ENCODE measurements at places on chromosomes 2 and 18.

GRCh38 chr2:85273738-85274731 is 53.8 kb downstream of the TGOLN2 start:
- DNase-seq = no peak

DNA sequence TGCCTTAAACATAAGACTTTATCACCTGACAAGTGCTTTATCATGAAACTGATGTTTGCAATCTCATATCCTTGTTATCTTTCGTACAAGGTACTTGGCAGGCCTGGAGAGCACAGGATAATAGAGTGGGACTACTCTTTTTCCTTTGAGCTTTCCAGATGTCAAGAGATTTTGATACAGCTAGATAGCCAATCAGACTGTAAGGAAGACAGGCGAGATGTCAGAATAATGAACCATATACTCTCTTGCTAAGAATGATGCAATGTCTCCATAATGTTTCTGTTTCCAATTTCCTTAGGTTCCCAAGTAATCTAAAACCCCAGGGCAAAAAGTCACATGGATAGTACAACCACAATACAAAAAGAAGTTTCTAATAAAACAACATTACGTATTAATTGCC is 313.1 kb downstream of the PDE11A start:
- no peak for DNase-seq

DNA sequence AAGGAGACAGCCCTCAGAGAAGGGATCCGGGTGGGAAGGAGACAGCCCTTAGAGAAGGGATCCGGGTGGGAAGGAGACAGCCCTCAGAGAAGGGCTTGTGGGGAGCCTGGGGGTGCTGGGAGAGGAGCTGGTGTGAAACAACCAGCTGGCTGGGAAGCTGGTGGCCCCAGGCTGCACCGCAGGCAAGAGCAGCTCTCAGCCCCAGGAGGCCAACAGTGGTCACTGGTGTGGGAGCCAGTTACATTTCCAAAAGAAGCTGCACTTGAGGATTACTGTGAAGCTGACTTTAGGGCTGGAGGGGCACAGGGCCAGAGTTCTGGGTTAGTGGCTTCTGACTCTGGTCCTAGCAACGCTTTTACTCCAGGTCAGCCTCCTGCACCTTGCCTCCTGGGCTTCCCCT is 3.3 kb downstream of the HES6 start:
- DNase-seq = no peak

GRCh38 chr18:9989481-9989880 is 75.7 kb downstream of the VAPA start:
- DNase-seq = peak; percentile 60

DNA sequence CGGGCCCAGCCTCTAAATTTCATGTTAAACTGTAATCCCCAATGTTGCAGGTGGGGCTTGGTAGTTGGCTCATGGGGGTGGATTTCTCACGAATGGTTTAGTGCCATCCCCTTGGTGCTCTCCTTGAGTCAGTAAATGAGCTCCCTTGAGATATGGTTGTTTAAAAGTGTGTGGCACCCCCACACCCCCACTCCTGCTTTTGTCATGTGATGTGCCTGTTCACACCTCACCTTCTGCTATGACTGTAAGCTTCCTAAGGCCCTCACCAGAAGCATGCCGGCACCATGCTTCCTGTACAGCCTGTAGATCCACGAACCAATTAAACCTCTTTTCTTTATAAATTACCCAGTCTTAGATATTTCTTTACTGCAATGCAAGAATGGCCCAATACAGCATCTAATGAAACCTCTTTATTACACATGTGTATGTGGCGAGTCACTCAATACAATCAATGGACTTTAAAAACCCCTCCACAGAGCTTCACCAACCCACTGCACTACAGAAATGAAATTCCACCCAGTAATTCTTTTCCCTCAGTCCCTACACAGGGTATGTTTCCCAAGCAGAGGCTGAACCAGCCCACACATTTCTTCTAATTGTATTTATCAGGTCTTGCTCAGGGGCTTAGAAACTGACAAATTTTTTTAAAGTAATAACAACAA is 47.3 kb downstream of the WDFY1 start:
- no peak for DNase-seq

Measured in left ventricle myocardium superior (tissue), 1 donor.